Stimulated activated CD4-positive, alpha-beta T cell treated with anti-CD3 and anti-CD28 coated beads, Interleukin-12 subunit alpha, Interleukin-12 subunit beta, amount 100 ng/mL, for 48 hours (primary cell): ENCODE measurements at places on chromosomes 7 and 10.

GRCh38 chr7:121547544-121548092, 151.5 kb upstream of the FAM3C start:
- DNase-seq, result no peak

DNA sequence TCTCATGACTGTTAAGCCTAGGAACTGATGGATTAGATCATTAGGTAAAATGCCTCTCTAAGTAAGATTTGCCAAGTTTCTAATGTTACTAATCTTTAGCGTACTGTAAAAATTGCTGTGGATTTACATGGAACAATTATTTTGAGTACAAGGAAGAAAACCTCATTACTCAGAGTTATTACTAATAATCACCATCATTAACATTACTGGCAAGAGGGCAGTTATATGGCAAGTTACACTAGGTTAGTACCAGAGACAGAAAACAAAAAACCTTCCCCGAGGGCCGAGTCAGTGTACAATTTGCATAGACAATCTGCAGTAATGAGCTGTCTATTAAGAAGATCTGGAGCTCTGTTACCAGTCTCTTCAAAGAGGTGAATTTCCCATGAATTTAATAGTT, 775.6 kb downstream of the GATA3 start:
- no peak for DNase-seq

GRCh38 chr10:28217848-28218247, 85.0 kb downstream of the MPP7 start:
- DNase-seq, result peak; percentile 11

- DNase-seq, result peak; percentile 25
These were observed 54.7 kb upstream of the EGR2 start for GRCh38 chr10:62870866-62871265.

DNA sequence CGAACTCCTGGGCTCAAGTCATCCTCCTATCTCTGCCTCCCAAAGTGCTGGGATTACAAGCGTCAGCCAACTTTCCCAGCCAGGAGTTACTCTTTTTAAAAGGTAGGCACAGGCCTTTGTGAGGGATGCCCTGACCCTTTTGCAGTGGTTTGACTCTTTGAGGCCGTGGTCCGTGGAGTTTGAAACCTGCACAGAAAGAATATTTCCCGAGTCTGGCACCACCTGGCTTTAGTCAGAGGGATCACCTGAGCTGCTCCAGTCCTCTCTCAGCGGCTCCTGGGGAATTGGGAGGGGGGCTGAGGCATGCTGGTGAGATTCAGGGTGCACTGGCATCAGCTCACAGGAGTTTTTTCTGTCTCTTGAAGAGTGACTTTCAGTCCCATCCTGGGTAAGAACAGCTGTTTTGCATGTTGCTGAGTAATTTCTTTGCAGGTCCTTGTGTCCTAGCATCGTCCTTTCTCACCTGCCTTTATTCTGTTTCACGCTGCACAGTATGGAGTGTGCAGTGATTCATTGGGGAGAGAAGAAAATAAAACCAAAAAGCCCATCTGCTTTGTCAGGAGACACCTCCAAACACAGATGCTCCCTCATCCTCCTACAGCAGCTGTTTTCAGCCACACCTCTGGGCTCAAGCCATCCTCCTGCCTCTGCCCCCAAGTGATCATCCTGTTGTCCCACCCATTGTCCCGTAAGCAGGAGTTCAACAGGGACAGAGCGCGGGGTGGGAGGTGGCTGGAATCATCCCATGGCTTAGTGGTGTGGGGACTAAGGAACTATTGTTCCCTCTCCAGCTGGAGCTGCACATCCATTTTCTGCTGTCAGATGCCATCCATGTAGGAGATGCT, 284.7 kb downstream of the CAMK1D start:
- DNase-seq, result no peak

GRCh38 chr10:25483999-25484398, 309.2 kb downstream of the GPR158 start:
- DNase-seq, result no peak
